ENCODE measurements at places on chromosomes 12 and 14. TPM values are rescaled to one million over a fixed set of nuclear protein-coding genes. Genes with fewer than 3 reads are reported as not detected.

The IL31 gene
- total RNA-seq: not detected

The TRIM9 gene
- total RNA-seq: 0.53 TPM

The LRP1-AS gene
- total RNA-seq: not detected

The FBXO34 gene
- 43.5 TPM for total RNA-seq

The HOXC13 gene
- 0.10 TPM for total RNA-seq

The SYT1 gene
- total RNA-seq: 0.13 TPM

The CD163 gene
- 20.7 TPM for total RNA-seq

The P2RX2 gene
- total RNA-seq: not detected

The AKAP6 gene
- 23.2 TPM for total RNA-seq

The PTPN21 gene
- 5.6 TPM for total RNA-seq

The SERPINA10 gene
- 0.23 TPM for total RNA-seq

The PIANP gene
- total RNA-seq: not detected

The POLE2 gene
- total RNA-seq: 1.5 TPM

Measured in gastrocnemius medialis (tissue), 4 donors.